Left renal cortex interstitium (tissue), 4 donors: ENCODE measurements at places on chromosomes 13 and 19.

GRCh38 chr13:69737129-69737935 is 370.3 kb upstream of the ATXN8OS start:
- DNase-seq, result no peak

- DNase-seq, result no peak
These were observed 45.1 kb downstream of the MTUS2 start for GRCh38 chr13:28865149-28865744.

GRCh38 chr13:31043957-31044356 is 111.5 kb downstream of the TEX26 start:
- DNase-seq, result no peak

- DNase-seq, result no peak
These were observed 807.5 kb upstream of the ATXN8OS start for GRCh38 chr13:69300131-69300530.

DNA sequence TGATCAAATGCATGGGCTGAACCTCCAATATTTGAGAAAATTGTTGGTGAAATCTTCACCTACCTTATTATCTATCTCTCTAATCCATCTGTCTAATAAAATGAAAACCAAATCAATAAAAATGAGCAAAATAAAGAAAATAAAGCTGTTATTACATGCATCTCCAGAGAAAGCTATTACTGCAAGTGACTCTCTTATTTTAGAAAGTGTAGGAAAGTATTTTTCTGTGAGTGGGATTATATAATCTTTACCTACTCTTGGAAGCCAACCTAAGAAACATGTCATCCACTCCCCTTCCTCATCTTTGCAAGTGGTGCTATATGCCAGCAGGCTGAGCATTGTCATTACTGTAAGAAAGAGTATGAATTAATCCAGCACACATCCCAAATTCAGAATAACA is 191.5 kb upstream of the RFC3 start:
- DNase-seq, result no peak

- DNase-seq, result peak; percentile 75
These were observed at the start of gene MYDGF for GRCh38 chr19:4669723-4670480. Gene MYDGF, minus strand, starts transcription at chr19:4670342. Its CDS starts 8 bp downstream, at chr19:4670334.

GRCh38 chr19:4678881-4679790 is 9.0 kb upstream of the MYDGF start:
- DNase-seq, result no peak

DNA sequence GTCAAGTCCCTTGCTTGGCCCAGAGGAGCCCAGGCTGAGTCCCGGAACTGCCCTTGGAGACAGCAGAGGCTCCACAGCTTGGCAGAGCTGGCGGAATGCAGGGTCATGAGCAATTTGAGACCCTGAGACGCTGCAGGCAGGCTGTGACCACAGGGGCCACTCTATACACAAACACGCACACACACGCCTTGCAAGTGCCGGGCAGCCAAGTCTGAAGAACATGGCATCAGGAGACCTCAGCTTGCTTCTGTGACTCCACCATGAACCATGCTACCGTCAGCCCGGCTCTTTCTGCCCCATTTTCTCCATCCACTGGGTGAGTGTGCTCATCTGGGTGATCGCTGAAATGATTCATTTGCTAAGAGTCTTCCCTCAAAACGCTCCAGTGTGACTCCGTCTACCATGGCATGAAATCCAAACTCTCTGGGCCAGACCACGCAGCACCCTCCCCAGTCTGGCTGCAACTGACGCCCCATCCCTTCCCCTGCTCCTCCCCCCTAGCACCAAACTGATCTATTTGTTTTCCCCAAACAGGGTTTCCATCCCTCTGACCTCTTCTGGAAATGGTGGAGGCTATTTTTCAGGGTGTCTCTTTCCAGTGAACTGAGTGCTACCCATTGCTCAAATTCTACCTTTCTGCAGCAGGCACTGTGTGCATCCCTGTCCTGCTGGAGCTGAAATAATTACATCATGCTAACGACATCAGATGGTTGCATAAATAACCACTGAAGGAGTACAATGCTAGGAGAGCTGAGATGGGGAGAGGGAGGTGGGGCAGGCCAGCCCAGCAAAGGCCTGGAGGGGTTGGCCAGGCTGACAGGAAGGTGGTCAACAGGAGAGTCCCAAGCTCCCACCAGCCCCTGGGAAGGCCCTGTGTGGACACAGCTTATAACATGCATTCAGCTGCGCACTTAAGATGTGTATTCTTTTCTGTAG is 3.1 kb downstream of the CARS2 start:
- DNase-seq, result no peak

GRCh38 chr19:28971049-28971448 is 241.9 kb downstream of the UQCRFS1 start:
- DNase-seq, result peak; percentile 43

- DNase-seq, result no peak
These were observed 301.9 kb downstream of the SPRY2 start for GRCh38 chr13:80039000-80039399.

DNA sequence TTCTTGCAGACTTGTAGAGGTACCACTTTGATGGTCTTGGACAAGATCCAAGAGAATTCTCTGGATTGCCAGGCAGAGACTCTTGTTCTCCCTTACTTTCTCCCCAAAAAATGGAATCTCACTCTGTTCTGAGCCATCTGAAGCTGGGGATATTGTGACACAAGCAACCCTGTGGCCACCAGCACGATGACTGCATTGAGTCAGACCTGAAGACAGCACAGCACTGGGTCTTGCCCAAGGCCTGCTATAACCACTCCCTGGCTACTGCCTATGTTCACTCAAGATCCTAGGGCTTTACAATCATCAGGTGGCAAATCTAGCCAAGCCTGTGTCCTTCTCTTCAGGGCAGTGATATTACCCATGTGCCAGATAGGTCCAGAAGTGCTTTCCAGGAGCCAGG is 202.5 kb upstream of the SERP2 start:
- DNase-seq, result no peak

DNA sequence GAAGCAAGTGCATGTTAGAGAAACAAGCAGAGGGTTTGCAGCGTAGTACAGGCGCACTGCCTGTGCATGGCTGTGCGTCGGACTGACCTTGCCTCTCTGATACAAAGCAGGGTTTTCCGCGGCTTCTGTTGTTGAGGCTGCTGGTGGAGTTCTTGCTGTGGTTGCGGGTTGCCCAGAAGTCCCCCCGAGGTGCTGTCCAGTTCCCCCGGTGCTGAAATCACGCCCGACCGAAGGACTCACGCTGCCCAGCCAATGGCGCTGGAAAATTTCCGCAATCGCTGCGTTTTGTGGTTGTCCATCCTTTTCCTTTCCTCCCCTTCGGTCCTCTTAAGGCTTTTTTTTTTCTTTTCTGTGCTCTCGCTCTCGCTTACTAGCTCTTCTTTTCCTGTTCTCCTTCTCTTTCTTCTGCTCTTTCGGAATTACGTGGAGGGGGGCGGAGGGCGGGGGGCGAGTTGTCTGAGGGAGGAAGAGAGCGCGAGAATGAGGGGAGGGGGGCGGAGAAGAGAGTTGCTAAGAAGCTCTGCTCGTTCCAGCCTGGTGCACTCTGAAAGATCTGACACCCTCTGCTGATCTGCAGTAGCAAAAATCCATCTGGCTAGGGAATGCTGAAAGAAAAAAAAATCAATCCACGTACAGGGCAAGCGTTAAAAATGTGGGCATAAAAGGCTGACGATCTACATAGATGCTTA is at the start of gene SLITRK1:
TSS of gene SLITRK1 (minus strand) at position 558 of the 689 bp plus-strand sequence. CDS start 967 bp downstream, outside the sequence.
- DNase-seq, result peak; percentile 80

- no peak for DNase-seq
These were observed 77.2 kb upstream of the ARHGEF7 start for GRCh38 chr13:111037927-111038326.

DNA sequence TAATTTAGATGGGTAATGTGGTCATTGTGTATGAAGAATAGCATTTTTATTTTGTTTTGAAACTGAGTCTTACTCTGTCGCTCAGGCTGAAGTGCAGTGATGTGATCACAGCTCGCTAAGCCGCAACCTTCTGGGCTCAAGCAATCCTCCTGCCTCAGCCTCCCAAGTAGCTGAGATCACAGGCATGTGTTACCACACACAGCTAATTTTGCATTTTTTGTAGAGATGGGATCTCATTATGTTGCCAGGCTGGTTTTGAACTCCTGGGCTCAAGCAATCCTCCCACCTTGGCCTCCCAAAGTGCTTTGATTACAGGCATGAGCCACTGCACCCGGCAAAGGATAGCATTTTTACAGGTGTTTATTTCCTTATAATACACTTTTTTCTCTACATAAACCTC is 36.6 kb downstream of the SERTM1 start:
- DNase-seq, result no peak

DNA sequence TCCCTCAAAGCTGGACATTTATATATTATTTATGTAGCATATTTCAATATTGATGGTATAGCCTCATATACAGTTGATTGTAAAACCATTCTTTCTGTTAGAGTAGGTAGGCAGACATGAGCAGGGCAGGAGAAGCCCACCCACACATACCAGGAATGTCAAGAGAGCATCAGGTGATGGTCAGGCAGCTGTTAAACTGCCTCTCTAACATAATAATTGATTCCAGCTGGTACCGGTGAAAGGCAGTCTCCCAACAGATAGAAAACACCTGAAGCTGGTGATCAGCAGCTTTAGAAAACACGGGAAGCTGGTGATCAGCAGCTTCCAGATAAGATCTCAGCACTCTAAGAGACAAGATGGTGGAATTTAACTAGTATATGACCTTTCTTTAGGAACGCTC is 132.9 kb downstream of the SLITRK6 start:
- DNase-seq, result no peak

DNA sequence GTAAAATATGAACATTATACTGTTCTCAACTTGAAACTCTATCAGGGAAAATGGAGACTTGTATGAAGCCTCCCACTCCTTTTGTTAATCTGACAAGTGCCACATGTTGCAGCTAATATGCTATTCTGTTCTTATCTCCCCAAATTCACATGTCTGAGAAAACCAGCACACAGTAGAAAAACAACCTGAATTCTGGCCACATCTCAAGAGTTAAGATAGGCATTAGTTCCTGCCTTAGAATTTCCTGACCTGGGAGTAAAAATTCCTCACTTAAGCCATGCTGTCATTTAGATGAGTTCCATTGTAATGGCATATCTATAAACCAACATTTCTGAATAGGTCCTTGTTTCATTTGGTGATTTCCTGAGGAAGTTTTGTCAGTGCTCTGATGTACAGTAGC is 1098.5 kb downstream of the EFNB2 start:
- no peak for DNase-seq

- no peak for DNase-seq
These were observed 28.7 kb upstream of the SLC7A10 start for GRCh38 chr19:33254245-33254824.

- no peak for DNase-seq
These were observed 186.2 kb upstream of the GPR12 start for GRCh38 chr13:26946684-26947343.

DNA sequence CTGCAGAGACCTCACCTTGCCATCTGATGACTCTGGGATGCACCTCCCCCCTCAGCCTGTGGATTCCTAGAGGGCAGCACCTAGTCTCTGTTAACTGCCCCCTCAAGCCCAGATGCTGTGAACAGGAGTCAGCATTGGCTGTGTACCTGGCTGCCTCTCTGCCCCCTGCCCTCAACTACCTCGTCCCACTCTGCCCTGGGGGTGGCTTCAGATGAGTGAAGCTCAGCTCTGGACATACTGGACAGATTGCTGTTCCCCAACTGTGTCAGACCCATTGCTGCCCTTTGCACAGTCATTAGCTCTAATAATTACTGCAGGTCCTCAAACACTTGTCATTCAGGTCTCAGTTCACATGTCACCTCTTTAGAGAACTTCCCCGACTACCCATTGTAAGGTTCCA is 182.1 kb upstream of the TSHZ3 start:
- DNase-seq, result no peak

GRCh38 chr13:112124141-112124540 is 57.2 kb downstream of the SOX1 start:
- no peak for DNase-seq

- DNase-seq, result no peak
These were observed 1092.8 kb downstream of the PCDH9 start for GRCh38 chr13:66137384-66137783.

- DNase-seq, result no peak
These were observed 415.4 kb downstream of the SLITRK5 start for GRCh38 chr13:88086577-88086976.

DNA sequence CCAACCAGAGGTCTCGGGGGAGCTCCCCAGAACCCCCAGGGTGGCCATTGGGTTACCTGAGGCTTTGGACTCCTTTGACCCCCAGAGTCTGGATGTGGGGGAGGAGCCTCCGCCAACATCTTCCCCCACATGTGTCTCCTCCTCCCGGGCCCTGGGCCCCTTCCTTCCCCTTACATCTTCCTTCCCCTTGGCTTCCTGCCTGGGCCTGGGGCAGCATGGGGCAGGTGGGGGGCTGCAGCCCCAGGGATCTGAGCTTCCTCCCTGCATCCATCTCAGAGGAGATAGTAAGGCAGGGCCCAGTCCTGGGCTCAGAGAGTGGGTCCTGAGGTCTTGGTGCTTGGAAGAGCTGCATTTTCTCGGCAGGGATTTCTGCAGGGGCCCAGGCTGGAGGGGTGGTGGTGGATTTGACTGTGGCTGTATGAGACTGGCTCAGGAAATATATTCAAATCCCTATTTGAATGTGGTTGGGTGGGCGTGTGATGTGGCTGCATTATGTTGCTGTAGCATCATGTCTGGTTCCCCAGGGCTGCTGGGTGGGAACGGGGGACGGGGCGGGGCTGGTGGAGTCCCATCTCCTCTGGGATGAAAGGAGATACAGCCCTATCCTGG is 919 bp downstream of the VAV1 start:
- DNase-seq, result no peak

DNA sequence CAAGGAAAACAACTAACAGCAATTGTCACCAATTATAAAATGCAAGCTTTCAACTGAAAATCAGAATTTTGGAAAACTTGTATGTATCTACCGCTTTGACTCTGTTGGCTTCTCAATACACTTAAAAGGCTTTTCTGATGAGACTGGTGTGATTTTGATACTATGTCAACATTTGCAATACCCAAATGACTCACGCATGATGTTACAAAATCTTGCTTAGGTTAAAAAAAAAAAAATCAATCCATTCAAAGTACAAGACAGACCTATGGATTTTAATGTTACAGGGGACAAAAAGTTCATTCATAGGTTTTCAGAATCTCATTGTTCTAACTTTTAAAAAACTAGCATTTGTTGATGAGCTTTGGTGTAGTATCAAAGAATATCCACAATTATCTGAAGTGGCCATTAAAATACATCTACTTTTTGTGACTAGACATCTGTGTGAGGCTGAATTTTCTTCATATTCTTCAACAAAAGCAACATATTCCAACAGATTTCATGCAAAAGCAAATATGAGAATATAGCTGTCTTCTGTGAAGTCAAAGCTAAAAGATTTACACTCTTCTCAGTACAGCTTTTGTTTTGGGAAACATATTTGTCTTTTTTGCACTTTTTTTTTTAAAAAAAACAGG is 10.7 kb downstream of the ELF1 start:
- no peak for DNase-seq

DNA sequence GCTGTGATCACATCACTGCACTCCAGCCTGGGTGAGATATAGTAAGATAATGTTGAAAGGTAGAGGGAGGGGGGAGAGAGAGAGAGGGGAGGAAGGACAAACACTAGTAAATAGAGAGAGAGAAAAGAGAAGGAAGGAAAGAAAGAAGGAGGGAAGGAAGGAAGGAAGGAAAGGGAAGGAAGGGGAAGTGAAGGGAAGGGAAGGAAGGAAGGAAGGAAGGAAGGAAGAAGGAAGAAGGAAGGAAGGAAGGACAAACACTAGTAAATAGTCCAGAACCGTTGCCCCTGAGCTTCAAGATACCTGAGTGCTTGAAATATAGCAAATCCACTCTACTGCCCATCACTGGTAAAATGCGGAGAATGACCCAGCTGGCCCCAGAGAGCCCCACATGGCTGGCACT is 156.5 kb upstream of the ZNF507 start:
- DNase-seq, result no peak

- DNase-seq, result no peak
These were observed 6.3 kb upstream of the NDUFS7 start for GRCh38 chr19:1377176-1377964.

GRCh38 chr13:74145249-74145975 is 11.2 kb upstream of the KLF12 start:
- no peak for DNase-seq
